ENCODE measurements at places on chromosomes 2 and 18.

DNA sequence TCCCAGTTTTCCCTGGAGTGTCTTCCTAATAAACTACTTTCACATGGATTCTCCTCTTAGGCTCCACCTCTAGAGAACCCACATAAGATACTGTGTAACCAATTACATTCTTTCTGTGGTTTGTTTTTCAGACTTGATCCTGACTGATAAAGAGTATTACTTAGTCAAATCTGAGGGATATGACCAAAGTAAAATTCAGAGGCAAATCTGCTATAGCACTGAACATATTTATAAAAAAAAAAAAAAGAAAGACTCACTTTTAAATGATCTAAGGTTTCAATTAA, 13.9 kb downstream of the CKAP2L start:
- DNase-seq = no peak

DNA sequence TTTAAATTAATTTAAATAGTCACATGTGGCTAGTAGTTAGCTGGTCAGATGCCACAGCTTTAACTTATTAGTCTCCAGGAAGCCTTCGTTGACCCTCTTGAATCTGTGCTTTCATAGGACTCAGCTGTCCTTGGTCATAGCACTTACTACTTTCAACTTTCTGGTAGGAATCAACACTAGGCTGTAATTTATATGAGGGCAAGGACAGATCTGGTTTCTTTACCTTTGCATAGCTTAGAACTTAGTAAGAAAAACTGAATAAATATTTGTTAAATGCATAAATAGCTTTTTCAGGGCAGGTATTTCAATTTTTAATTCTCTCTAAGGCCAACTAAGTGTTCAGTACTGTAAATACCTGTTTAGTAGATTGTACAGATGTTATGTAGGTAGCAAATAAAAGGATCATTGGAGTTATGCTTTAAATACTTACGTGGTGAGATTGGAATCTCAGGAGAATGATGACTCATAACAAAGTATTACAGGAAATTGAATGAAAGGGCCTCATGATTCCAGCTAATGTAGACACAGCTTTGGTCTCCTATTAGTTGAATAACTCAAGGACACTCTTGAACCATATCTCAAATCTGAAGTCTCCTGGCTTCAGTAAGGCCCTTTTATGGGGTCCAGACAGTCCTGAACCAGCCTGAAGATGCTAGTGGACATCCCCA, 2.6 kb downstream of the CLIP4 start:
- DNase-seq = no peak

DNA sequence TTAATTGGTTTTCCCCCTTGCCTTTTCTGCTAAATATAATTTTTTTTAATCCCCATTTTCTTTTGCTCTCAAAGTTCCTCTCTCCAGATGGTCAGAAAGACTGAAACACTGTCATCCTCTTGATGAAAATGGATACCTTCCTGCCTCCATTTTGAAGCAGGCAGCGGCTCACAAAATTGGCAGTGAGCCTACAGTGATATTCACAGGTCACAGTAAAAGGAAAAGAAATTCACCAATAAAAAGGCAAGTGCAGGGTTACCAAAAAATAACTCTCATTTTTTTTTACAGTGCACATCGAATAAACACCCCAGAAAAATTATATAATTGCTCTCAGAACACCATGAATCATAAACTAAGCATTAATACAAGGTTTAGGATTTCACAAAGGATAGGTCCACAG, 307.5 kb downstream of the TCF4 start:
- no peak for DNase-seq

DNA sequence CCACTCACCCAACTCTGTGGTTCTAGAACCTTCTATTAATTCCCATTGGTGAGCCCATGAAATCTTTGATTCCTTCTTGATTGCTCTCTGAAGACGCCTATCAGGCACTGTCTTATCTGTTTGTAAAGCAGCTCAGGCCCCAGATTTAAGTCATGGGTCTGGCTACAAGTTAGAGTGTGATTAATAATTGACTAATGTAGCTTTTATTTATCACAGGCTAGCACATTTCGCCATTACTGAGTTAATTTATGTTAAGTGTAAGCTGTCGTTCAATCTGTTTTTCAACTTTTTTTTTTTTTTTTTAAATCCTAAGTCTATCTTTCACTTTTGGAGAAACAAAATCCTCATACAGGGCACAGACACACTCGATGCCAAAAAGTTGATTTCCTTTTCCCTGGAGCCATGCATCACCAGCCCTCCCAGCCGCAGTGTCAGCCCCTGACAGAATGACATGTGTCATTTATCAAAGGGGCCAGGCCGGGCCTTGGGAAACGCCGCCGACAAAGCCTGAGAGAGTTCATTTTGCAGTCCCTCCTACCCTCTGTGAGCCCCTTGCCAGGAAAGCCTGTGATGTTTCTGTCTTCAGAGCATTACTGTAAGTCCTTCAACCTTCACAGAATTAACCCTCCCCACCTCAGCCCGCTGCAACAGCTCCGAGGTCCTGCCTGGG, 15.8 kb downstream of the TSHZ1 start:
- DNase-seq = no peak

DNA sequence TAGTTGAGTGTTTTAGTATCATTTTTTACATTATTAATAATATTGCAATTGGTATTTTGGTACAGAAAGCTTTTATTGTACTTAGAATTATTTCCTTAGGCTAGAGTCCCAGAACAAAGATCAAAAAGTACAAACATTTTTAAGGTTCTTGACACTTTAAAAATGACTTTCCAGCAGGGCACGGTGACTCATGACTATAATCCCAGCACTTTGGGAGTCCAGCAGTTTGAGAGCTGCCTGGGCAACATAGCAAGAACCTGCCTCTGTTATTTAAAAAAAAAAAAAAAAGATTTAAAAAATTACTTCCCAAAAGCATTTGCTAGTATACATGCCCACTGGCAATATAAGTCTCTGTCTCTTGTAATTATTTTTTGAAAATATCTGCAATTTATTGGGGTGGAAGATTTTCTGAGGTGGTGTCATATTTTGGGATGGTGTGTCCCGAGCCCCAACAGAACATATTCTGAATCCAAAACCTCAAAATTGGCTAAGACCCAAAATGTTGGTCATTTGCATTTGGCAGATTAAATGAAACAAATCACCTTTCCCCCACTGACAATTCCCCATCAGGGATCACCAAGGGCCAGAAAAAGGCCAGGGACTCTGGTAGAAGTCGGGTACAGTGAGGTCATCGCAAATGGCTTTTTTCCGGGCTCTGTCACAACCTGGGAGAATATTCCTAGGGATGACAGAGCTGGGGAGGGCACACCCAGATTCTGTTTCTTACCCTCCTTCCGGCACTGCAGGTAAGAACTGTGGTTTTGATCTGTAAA, 42.1 kb downstream of the NIFK start:
- no peak for DNase-seq
